Osteocyte (in vitro differentiated cells): ENCODE measurements at places on chromosomes 5 and 9. TPM values are rescaled to one million over a fixed set of nuclear protein-coding genes. Genes with fewer than 3 reads are reported as not detected.

GRCh38 chr9:2332663-2333062 is 288.9 kb upstream of the VLDLR start:
- no peaks in the 10 kb centered on the region for H3K4me1 ChIP-seq
- no peak for DNase-seq
- H3K36me3 ChIP-seq: no peaks in the 10 kb centered on the region
- H3K27ac ChIP-seq: no peak overlapping the region
- H3K4me3 ChIP-seq: no peak overlapping the region

DNA sequence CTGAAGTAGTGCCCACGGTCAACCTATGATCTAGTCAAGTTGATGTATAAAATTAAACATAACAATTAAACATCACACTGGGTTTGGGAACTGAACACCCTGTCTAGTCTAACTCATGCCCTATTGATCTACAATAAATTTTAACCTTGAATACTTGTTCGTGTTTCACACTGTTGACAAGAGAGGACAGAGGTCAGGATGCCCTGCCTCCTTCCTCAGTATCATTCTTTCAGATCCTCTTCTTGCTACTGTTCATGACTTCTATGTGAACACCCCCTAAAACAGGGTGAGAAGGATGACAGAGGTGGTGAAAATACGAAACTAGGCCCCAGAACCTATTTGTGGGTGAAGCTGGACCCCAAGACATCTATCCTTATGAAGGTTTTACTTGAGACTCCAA is 8.1 kb upstream of the MAT2B start:
- no peak overlapping the region for H3K4me3 ChIP-seq
- no peak for DNase-seq
- no peak overlapping the region for H3K27ac ChIP-seq
- peaks cover under 1% of the 10 kb centered on the region for H3K4me1 ChIP-seq
- H3K36me3 ChIP-seq: no peaks in the 10 kb centered on the region

- DNase-seq: no peak
- H3K4me3 ChIP-seq: no peak overlapping the region
- H3K4me1 ChIP-seq: peaks cover 60% of the 10 kb centered on the region
- H3K27ac ChIP-seq: peak overlapping the region; percentile 82
- no peaks in the 10 kb centered on the region for H3K27me3 ChIP-seq
Observed at GRCh38 chr5:9533562-9534364, 12.1 kb downstream of the SEMA5A start.

GRCh38 chr9:121672986-121673385 is 21.6 kb downstream of the DAB2IP start:
- DNase-seq: no peak
- H3K27me3 ChIP-seq: no peaks in the 10 kb centered on the region
- H3K27ac ChIP-seq: no peak overlapping the region
- H3K4me3 ChIP-seq: no peak overlapping the region
- peaks cover 23% of the 10 kb centered on the region for H3K4me1 ChIP-seq

GRCh38 chr5:43338862-43339261 is 25.6 kb upstream of the HMGCS1 start:
- H3K27ac ChIP-seq: no peak overlapping the region
- H3K4me1 ChIP-seq: no peaks in the 10 kb centered on the region
- H3K27me3 ChIP-seq: peaks cover 9% of the 10 kb centered on the region
- no peaks in the 10 kb centered on the region for H3K36me3 ChIP-seq

- H3K27me3 ChIP-seq: no peaks in the 10 kb centered on the region
- peak overlapping the region; percentile 14 for H3K4me3 ChIP-seq
- H3K4me1 ChIP-seq: peaks cover 53% of the 10 kb centered on the region
Observed at GRCh38 chr9:113941526-113941925, 65.4 kb downstream of the ZNF618 start.

DNA sequence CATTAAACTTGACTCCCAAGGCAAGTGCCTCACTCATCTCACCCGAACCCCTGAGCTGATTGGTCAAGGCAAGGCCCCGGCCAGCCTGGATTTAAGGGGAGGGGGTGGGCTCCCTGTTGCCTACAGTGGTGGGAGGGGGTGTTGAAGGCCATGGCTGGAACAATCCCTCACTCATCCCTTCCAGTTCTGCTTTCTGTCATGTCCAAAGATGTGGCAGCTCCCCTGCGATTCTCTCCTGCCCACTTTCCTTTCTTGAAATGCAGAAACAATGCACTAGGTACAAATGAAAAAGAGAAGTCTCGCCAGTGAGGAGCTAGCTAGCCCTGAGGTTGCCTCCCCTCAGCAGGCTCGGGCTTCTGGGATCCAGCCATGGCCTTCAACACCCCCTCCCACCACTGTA is 240.9 kb downstream of the SYK start:
- H3K27me3 ChIP-seq: no peaks in the 10 kb centered on the region
- H3K36me3 ChIP-seq: no peaks in the 10 kb centered on the region
- H3K4me1 ChIP-seq: peaks cover 17% of the 10 kb centered on the region
- no peak overlapping the region for H3K27ac ChIP-seq

GRCh38 chr5:173056783-173057061 is 570 bp downstream of the CREBRF start:
- peak overlapping the region; percentile 96 for H3K27ac ChIP-seq
- no peak for DNase-seq
- peak overlapping the region; percentile 95 for H3K4me3 ChIP-seq
- no peaks in the 10 kb centered on the region for H3K36me3 ChIP-seq

The TRPM6 gene
- not detected in 2 replicates for total RNA-seq

The PLCXD3 gene
- not detected in 2 replicates for total RNA-seq

The ARHGEF28 gene
- 44.9 and 45.3 TPM in 2 replicates for total RNA-seq

The OR1J2 gene
- total RNA-seq: not detected in 2 replicates

The FOXI1 gene
- total RNA-seq: not detected in 2 replicates
